Mammary epithelial cell (primary cell): ENCODE measurements at places on chromosomes 16 and 17. TPM values are rescaled to one million over a fixed set of nuclear protein-coding genes. Genes with fewer than 3 reads are reported as not detected.

The ALOX15 gene
- total RNA-seq = not detected in 2 replicates

The MMP15 gene
- 6.9 and 7.4 TPM in 2 replicates for total RNA-seq

The C1QTNF1 gene
- total RNA-seq = 22.0 TPM

The KRTAP4-1 gene
- not detected for total RNA-seq

The NXN gene
- 126 and 136 TPM in 2 replicates for total RNA-seq
